NCI-H446 (cell line): ENCODE measurements at places on chromosomes 7 and 10.

DNA sequence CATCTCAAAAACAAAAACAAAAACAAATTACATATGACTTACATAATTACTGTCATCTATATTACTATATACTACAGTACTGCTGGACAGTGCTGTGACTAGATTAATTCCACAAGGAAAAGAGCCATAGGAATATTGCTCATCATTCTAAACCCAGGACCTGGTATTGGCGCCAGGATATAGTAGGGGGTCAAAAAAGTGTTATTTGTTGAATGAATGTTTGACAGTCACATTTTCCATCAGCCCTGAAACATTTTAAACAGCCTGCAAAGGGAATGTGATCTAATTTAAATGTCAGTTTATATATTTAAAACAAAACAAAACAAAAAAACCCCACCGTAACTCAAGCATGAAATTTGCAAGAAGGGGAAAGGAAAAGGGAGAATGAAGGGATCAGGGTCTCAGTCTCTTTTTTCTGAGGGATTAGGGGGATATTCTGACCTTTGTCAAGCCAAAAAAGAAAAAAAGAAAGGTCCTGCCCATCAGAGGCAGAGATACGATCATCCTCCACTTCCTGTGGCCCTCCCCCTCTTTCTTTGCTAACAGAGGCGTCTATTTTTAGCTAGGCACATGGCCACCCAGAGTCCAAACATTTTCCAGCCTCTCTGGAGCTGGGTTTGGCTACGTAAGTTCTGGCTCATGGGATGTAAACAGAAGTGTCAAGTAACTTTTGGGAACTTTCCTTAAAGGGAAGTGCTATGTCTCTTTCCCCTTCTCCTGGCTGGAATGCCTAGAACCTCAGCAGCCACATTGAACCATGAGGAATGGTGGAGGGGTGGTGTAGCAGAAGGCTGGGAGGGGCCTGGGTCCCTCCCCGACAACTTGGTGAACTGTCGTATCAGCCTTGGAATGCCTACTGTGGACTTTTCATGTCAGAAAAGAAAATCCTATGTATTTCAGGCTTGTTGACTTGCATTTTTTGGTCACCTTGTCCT is 44.6 kb upstream of the DLG5 start:
- DNase-seq, result peak; percentile 2

DNA sequence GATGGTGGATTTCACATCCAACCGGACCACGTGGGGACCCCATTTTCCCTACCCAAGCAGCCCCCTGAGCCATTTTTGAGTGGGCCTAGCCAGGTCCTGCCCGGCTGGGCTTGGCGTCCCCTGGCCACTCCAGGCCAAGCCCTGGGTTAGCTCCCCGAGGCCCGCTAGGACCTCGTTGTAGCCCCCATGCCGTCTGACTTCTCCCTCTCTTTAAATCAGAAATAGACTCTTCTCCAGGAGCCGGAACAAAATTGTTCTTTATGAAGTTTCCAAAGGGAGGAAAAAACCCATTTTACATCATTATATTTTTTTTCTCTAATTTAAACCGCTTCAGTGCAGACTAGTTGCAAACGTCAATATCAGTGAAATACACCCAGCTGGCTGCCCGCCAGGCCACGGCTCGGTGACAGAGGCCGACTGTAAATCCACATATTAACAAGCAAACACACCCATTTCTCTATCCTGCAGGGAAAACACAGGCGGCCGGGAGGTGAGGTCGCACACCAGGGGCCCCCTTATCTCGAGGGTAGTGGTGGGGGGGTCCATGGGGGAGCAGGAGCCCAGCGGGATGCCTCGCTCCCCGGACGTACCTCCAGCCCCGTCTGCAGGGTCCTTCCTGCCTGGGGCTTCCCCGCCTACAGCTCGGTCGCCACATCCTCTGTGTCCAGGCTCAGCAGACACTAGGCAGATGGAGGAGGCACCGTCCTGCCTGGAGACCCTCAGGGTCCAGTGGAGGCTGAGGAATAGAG is 72.7 kb downstream of the ELFN1 start:
- no peak for DNase-seq

GRCh38 chr10:101782811-101783735 is at the start of gene NPM3:
Gene NPM3 (minus strand): TSS chr10:101783446. CDS start chr10:101783390, 56 bp downstream.
- DNase-seq, result peak; percentile 50

DNA sequence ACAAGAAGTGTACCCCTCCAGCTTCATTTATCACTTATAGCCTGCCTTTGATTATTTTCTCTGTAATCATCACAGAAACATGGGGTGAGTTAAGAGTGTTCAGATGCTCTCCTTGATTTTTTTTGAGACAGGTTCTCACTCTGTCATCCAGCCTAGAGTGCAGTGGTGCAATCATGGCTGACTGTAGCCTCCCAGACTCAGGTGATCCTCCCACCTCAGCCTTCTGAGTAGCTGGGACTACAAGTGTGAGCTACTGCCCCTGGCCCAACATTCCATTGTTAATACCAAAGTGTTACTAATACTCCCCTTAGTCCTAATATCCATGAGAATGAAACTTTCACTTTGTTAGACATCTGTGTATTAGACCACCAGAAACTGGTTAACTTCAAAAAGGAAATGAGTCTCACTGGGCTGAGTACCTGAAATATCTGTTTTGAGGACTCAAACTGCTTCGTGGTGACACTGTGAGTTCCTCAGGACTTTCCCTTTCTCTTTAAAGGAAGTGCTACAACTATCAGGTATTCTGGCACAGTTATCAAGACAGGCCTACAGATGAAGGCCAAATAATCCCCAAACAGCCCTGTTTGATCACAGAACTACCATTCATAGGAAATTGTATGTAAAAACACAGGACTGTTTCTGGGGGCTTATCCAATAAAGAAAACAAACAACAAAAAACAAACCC is 20.5 kb upstream of the CFAP70 start:
- no peak for DNase-seq

DNA sequence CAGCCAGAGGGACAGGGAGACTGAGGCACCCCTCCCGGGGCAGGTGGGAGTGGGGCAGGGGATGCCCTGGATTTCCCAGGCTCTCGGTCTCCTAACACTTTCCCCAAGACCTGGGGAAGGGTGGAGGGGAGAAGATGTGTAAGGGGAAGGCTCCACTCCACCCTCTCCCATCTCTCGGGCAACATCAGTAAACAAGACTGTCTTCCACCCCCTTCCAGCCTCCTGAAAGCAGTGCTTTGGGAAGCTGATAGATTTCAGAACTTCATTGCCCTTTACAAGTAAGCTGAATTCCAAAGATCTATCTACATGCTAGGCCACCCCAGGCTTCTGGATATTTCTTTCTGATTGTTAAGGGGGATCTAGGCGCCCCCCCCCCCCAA is 3.7 kb downstream of the FLNC start:
- DNase-seq, result no peak

- DNase-seq, result no peak
Observed at GRCh38 chr7:104772405-104773345, 241.3 kb upstream of the KMT2E start.

GRCh38 chr10:22320591-22321155 is at the start of gene BMI1:
Gene BMI1 (plus strand): TSS chr10:22321099. CDS start chr10:22326450, 5,351 bp downstream.
- DNase-seq, result peak; percentile 84

DNA sequence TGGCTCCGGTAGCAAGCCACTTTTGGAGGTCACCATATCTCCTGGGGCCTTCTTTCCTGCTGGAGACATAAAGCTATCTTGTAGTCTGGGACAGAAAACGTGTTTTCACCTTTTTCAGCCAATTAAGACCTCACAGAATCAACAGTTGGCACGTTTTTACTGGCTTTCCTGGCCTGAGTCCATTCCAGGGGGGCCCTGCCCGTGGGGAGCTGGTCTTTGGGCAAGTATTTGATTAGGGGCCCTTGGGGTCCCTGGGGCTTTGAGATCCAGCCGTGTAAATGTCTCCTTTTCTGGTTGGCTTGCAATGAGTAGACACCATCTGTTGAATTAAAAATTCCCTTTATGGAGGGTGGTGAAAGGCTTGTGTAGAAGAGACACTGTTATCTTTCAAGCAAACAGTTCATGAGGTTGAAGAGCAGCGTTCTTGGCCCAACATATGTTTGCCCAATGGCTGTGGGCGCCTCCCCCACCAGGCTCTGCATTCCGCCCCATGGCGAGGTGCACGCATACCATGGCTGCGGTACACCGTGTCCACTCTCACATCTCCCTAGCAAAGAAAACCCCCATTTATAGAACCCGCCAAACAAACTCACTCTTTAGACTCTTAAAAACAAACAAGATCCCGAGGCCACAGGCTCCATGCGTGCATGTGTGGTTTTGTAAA is 593.2 kb downstream of the LRMDA start:
- peak; percentile 18 for DNase-seq

DNA sequence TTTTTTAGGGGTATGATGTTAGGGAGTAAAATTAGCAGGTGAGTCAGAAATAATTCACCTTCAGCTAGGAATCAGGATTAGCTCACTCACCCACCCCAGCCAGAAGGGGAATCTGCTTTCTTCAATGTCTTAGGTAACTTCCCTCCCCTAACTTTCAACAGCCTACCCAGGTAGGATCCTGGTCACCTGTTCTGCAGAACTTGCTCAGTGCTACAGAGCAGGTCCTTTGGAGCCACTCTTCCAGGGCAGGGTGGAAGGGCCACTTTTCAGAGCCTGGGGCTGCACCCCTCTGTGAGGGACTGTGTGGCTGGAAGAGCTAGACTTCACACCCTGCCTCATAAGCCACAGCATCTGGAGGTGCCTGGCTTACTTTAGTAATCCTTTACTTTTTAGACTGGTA is 58.1 kb downstream of the SHH start:
- DNase-seq, result no peak

DNA sequence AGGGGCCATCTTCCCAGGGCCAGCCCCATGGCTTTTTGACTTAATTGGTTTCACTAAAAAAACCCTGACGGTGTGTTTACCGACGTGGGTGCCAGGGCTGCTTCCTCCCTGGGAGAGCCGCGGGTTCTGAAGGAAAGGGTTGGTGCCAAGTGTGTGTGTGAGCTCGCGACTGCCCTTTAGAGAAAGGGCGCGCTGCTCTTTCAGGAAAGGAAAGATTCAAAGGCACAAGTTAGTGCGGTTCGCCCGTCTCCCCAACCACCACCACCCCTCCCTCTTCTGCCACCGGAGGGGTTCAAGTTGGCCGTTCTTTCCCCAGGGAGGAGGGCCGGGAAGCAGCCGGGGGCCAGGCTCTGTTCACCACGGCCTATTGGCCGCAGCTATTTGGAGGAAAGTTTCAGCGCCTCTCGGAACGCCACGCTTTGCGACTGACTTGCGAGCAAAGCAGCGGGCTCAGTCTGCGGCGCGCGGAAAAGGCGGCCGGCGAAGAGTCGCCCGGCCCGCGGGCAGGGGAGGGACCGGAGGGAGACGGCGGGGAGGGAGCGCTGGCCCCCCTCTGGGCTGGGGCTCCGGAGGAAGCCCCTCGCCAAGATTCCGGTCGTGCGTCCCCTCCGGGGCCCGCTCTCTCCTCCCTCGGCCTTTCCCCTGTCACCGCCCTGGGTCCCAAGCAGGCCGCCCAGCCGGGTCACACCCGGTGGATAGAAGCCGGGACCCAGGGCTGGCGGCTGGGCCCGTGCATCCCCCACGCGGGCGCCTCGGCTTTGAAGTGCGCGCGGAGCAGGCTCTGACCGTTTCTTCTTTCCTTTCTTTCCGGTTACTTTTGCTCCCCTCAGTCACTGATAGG is 165.9 kb upstream of the PPP1R3A start:
- DNase-seq, result peak; percentile 57

DNA sequence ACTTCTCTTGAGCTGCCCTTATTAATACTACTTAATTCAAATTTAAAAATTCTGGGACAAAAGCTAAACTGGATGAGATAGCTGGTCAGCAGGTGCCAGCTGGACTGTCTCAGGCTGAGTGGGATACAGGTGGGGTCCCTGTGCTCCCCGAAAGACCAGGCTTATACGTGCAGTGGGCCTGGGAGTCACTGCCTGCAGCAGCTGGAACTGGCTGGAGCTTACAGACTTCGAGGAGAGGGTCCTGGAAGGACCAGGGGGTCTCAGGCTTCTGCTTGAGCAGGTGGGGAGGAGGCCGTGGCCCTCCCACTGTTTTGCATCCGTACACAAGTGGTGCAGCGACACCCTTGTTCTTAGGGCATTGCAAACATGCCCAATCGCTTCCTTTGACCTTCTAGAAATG is 203.7 kb downstream of the GLRX3 start:
- no peak for DNase-seq
